ENCODE measurements at places on chromosomes 5 and 9.
A peak's percentile ranks its signal among the peaks of the same experiment; 100 is the strongest.

DNA sequence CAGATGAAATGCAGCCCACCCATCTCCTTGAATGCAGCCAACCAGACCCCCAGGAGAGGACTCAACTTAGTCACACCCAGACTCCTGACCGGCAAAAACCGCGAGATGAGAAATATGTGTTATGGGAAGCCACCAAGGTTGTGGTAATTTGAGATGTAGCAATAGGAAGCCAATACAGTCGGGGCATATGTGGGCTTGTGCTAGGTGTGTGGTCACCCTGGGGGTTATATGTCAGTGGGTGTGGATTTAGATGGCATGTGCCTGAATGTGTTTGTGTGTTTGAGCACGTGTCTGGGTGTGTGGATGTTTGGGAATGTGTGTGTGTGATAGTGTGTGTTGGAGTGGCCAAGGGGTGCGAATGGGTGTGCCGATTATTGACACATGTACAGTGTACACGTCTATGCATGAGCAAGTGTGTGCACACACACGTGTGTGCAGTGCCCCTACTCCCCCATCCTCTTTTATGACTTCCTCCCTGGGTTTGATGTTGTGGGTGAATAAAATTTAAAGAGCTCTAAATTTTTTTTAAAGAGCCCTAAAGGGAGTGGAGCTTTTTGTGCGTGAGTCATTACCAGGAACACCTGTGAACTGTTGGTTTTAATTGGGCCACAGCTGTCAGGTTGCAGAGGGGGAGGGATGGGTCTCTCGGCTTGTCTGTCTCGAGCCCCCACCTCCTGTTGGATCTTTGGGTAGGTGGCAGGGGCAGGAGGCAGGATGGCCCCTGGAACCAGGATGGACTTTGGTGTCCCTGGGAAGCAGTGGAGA, 86.8 kb downstream of the LHX2 start:
- no peak for DNase-seq

DNA sequence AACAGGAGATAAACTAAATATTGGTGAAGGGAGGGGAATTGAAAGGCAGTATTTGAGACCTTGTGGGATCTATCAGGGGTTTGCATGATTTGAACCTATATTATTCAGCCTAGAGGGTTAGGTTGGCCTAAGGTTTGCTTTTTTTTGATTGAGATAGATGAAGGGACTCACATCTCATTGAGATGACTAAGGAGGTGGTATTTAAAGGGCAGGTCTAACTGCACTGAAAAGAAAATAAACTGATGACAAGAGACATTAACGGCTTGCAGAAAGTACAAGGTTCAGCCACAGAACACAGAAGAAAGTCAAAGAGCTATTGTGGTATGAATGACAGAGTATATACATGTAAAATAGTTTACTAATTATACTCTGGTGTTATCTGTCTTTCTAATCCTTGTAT, 412.7 kb downstream of the CDH10 start:
- DNase-seq: no peak

GRCh38 chr5:130643321-130643720, 521.7 kb downstream of the HINT1 start:
- DNase-seq: no peak

GRCh38 chr5:77774981-77775789, 954 bp downstream of the TBCA start:
- DNase-seq: no peak

DNA sequence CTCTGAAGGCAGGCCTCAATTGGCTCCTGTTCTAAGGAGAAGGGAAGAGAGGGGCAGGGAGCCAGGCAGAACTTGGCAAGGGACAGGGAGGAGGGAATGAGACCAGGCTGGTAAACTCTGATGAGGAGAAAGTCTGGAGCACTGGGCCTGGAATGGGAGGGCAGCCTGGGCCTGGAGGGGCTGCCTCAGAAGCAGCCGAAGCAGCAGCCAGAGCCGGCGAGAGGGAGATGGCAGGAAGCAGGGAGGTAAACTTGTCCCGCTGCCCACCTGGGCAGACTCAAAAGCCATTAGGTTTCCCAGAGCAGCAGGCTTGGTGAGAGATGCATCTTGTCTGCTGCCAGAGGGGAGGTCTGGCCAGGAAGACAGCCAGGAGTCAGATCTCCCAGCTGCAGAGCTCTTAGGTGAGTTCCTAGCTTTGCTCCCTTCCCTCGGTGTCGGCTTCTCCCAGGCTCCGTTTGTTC, 37.0 kb upstream of the CRB2 start:
- DNase-seq: no peak

DNA sequence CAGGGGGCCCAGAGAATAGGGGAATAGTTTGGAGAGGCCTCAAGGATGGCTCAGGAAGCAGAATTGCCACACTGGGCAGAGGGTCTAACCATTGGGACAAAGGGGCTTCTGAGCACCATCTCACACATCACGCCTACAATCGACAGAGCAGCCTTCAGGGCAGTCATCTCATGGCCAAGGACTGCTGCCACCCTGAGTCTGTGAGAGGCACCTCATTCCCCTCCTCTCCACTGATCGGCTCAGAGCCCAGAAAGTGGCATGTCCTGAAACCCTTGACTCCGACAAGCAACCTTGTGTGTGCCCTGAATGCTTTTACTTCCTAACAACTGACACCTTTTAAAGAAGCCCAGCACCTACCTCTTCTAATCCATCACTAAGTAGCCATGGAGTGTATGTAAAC, 128.9 kb upstream of the PTPN3 start:
- no peak for DNase-seq

DNA sequence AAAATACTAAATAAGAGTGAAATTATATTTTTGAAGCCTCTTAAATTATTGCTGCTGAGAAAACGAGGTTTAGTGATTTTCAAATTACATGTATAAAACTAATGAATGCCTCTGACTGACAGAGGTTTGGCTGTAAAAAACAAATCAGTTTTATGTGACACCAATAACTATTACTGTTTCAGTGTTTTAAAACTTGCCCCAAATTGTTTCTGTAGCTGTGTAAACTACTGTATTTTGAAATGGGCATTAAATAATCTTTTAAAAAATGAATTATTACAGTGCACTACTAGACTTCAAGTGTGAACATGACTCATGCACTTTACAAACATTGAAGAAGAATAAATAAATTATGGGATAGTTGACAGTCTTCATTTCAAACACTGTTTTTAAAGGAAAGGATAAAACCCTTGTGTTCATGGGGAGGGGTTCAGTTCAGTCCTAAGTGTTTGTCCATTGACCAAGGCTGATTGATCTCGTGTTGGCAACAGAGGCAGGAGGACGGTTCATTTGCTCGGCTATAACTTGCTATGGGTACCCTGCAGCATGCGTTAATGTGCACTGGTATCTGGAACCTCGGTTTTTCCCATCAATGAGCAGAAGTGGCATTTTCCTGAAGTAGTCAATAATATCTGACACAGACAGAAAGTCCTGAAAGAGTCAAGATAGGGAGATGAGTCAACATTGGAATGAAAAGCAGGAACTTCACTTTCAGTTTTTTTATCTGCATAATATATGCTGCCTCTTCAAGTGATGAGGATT, 15.6 kb downstream of the C5orf58 start:
- no peak for DNase-seq

- no peak for DNase-seq
These were observed 4.0 kb upstream of the TEX48 start for GRCh38 chr9:114685951-114686350.

DNA sequence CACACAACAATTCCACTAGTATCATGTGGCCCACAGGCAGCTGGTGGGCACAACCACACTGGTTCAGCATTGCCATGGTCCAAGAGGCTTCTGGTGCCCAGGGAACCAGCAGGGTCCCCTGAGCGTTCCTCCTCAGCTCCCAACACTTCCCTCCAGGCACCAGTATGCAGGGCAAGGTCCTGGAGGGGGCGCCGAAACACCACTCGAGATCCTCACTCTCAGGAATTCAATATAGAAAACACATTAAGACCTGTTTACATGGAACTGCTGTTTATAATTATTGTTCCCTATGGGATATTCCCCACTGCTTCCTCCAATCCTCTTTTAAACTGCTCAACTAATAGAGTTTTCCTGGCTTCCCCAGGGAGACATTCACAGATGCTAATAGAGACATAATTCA, 91.9 kb upstream of the GABRP start:
- DNase-seq: peak; percentile 56

GRCh38 chr5:149831492-149831891, 101.4 kb downstream of the PPARGC1B start:
- DNase-seq: no peak

- no peak for DNase-seq
These were observed 6.8 kb downstream of the CHD1 start for GRCh38 chr5:98921947-98922505.

- DNase-seq: no peak
These were observed 639 bp downstream of the AMACR start for GRCh38 chr5:34007201-34007620.

DNA sequence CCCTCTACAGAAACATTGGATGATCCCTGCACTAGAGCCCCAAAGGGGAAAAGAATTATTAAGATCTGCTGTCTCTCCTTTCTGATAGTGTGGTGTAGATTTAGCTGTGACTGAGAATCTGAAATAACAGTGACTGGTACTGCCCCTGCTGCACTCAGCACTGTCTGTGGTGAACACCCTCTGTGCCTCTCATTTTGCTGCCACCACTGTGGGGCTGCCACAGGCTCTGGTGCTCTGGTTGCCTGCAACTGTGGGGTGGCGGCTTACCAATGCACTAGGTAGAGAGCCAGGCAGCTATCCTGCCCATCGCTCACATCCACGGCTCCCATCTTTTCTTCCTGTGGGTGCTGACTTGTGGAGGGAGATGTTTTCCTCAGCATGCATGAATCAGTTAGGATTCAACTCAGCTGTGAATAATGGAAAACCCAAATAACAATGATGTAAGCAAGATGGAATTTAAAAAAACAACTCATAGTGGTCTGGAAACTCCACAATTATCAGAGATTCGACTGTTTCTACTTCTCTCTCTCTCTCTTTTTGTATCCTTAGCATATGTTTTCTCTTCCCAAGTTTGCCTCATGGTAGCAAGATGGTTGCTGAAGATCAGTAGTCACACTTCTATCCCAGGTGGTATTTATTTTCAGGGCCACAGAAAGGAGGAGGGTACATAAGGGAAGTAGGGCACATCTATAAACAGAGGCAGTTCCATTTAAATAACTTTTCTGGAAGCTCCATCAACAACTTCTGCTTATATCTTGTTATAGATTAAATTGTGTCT, 99.8 kb upstream of the DAP start:
- DNase-seq: no peak

GRCh38 chr9:15349892-15350761, 43.1 kb upstream of the TTC39B start:
- DNase-seq: no peak

DNA sequence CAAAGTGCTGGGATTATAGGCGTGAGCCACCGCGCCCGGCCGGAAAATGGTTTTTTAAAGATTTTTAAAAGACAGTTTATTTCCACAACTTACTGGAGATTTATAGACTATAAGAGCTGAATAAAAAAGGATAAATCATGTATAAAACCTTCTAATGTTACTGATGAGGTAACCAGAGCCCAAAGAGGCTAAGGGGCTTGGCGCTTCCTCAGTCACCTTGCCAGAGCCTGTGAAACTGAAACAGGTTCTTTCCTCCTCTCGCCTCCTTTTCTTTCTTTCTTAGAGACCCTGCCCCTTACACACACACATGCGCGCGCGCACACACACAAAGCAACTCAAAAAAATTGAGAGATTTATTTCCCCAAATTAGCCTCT, 69.8 kb downstream of the HSD17B3 start:
- DNase-seq: no peak

- DNase-seq: no peak
These were observed 43.0 kb downstream of the FSTL4 start for GRCh38 chr5:133569347-133569746.

DNA sequence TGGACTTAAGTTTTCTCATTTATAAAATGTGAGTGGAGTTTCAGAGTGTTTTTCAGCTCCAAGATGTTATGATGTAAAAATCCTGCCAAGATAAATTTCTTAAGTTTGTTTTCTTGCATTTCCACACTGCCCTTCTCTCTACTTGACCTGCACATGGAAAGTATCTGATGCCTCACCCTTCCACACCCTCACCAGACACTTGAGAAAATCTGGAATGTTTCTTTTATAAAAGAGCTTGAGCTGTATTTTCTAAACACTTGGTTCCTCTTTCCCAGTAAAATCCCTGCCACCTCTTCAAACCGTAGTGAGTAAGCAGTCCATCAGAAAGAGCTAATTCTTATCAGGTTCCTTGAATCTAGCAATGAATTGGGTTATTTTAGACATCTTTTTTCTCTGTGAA, 42.9 kb downstream of the FOXD1 start:
- no peak for DNase-seq

- DNase-seq: no peak
These were observed 480.9 kb downstream of the CDK5RAP2 start for GRCh38 chr9:120099065-120099464.

DNA sequence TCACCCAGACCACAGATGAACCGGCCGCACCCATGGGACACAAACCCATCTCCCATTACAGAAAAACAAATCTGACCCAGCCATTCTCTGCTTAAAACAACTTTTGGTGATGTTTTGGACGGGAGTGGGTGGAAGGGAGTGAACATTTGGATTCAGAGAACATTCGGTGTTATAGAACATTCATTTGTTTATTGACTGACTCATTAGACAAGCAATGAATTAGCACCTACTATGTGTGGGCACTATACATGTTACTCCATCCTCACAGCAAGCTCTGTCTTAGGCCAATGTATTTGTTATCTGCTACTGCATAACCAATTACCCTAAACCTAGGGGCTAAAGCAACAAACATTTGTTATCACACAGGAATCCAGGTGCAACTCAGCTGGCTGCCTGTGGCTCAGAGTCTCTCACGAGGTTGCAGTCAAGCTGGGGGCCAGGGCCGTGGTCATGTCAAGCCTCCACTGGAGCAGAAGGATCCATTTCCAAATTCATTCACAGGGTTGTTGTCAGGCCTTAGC, 5.1 kb upstream of the ERGIC1 start:
- no peak for DNase-seq

- DNase-seq: no peak
These were observed 56.7 kb upstream of the CTNNA1 start for GRCh38 chr5:138696501-138696900.

GRCh38 chr5:81838307-81838906, 87.5 kb upstream of the SSBP2 start:
- no peak for DNase-seq

GRCh38 chr9:4375424-4376200, 75.7 kb upstream of the GLIS3 start:
- DNase-seq: no peak

- peak; percentile 39 for DNase-seq
These were observed 1.3 kb downstream of the MACIR start for GRCh38 chr5:103259705-103260355.

DNA sequence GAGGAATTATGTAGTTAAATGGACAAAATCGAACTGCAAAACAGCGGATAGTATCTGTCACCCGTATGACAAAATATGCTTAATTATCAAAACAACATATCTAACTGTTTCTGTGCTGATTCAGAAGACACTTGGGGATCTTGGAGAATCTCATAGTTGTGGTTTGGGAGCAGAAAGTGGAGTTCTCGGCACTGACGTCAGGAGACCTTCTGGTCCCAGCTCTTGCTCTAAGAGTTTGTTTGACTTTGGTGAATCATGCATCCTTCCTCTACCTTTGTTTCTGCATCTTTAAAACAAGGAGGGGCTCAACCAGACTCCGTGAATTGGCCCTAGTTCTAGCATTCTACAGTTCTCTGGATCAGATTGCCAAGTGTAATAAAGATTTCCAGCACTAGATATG, 37.0 kb upstream of the TAF1L start:
- no peak for DNase-seq

GRCh38 chr9:113873926-113874325, 2.2 kb upstream of the ZNF618 start:
- DNase-seq: no peak

Data from glutamatergic neuron (in vitro differentiated cells).